Stimulated activated CD4-positive, alpha-beta T cell treated with anti-CD3 and anti-CD28 coated beads, Interleukin-2, amount 100 ng/mL, for 24 hours (primary cell): ENCODE measurements at places on chromosomes 3 and 15.

- peak; percentile 12 for DNase-seq
Measured at GRCh38 chr3:142445816-142446254, 2.0 kb downstream of the XRN1 start.

- no peak for DNase-seq
Measured at GRCh38 chr3:17686613-17687012, 55.8 kb downstream of the TBC1D5 start.

DNA sequence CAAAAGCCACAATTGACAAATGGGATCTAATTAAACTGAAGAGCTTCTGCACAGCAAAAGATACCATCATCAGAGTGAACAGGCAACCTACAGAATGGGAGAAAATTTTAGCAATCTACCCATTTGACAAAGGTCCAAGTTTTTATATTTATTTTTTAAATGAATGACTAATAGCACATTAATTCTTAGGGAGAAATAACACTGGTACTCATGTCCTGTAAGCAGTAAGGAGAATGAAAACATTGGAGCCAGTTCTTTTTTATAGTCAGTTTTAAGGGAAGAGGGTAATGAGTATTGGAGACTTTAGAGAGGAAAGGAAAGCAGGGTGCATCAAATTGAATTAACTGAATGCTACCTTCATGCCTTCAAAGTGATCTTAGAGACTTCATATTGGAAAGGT, 404.7 kb upstream of the TGFBR2 start:
- DNase-seq, result no peak

GRCh38 chr3:129558081-129558771, 15.3 kb downstream of the H1-8 start:
- no peak for DNase-seq

- DNase-seq, result no peak
Measured at GRCh38 chr15:57516327-57517029, 75.2 kb upstream of the MYZAP start.

GRCh38 chr3:177211503-177212277, 14.4 kb upstream of the TBL1XR1 start:
- DNase-seq, result no peak

GRCh38 chr3:138877226-138877625, 42.5 kb upstream of the PIK3CB start:
- DNase-seq, result no peak

DNA sequence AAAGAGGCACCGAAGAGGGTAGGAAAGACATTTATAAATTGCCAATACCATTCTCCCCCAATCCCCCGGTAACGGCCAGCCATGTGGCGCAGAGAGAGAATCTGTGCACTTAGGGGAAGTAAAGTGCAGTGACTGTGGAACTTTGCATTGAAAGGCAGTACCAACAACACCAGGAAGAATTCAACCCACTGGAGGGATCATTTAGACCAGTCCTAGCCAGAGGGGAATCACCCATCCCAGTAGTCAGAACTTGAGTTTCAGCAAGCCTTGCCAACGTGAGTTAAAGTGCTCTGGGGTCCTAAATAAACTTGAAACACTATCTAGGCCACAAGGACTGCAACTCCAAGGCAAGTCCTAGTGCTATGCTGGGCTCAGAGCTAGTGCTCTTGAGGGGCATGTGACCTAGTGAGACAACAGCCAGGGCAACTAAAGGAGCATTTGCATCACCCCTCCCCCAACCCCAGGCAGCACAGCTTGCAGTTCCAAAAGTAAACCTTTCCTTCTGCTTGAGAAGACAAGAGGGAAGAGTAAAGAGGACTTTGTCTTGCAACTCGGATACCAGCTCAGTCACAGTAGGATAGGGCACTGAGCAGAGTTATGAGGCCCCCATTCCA, 15.0 kb downstream of the CEP70 start:
- DNase-seq, result no peak
